ENCODE measurements at places on chromosomes 2 and 18. TPM values are rescaled to one million over a fixed set of nuclear protein-coding genes. Genes with fewer than 3 reads are reported as not detected.

- no peak for ATAC-seq
Observed at GRCh38 chr2:200453853-200454534, 55.9 kb downstream of the KCTD18 start.

Gene PLCD4
- total RNA-seq = 5.7 TPM

Gene MBD2
- 175 TPM for total RNA-seq

Gene SLC11A1
- 3.5 TPM for total RNA-seq

GRCh38 chr2:158134655-158135054, 33.0 kb downstream of the UPP2 start:
- no peak for ATAC-seq

Gene UGT1A10
- total RNA-seq = 6.9 TPM

DNA sequence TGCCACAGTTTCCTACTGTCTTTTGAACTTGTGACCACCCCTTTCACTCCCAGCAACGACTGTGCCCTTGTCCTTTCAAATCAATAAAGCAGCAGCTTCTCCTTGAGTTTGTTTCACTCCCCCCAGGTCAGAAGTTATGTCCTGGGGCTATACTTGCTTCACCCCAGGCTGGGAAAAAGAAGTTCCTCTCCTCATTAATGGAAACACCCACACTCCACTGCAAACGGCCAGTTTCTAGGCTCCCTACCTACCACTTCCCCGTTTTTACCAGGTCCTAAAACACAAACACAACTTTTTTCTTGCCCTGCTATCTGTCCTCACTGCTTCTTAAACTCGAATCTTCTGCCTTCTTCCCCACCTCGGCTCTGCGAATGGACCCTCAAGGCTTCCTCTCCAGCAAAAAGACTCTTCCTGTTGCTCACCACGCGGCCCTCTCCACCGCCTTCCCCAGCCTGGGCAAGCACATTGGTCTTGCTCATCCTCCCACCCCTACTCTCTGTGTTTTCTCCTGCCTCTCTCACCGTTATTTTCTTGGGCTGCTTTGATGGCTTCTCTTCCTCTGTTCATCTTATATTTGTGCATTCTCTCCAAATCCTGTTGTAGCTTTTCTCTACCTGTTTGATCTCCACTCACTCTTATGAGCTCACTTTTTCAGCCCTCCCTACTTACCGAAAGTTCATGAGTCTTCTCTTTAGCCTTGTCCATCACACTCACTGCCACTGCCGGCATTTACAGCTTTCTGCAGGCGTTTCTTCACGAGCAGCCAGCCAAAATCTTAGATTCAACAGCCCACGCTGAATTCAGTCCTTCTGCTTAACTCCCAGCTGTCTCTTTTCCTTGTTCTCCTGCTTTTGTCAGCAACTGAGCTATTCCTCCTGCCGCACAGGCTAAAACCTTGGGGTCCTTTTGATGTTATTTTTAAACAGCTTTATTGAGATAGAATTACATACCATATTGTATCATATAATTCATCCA, 7.0 kb upstream of the SP5 start:
- no peak for ATAC-seq

DNA sequence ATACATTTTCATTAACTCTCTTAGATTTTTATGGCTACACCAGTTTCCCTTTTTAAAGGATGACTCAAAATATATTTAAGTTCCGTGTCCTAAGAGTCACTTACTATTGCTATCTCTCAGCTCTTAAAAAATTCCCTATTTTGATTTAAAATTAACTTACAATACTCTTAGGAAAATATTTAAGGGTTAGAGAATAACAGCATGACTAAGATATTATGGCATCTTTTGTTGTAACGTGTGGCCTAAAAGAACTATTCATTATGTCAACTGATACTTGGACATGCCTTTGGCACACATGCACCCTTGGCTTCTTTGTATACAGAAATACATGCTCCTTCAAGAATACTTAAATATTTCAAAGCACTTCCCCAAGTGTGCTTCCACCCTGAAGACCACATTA, 42.3 kb downstream of the SCN3A start:
- no peak for ATAC-seq

DNA sequence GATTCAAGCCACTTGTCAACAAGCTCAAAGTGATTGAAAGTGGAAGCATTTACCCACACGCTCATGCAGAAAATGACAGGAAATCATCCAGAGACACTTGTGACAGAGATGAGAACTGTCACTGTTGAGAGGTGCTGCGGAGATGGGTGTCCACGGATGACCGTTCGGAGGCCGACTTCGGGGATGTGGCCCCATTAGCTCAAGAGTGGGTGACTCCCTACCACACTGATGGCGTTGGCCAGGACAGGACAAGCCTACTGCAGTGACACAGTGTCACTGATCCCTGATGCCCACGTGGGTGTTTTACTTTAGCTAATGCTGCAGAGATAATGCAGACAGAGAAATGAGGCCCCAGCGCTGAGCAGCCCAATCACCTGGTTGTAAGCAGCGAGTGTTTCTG, 81.5 kb upstream of the YWHAQ start:
- ATAC-seq = no peak

GRCh38 chr18:24427484-24427883, 1.0 kb downstream of the IMPACT start:
- no peak for ATAC-seq

DNA sequence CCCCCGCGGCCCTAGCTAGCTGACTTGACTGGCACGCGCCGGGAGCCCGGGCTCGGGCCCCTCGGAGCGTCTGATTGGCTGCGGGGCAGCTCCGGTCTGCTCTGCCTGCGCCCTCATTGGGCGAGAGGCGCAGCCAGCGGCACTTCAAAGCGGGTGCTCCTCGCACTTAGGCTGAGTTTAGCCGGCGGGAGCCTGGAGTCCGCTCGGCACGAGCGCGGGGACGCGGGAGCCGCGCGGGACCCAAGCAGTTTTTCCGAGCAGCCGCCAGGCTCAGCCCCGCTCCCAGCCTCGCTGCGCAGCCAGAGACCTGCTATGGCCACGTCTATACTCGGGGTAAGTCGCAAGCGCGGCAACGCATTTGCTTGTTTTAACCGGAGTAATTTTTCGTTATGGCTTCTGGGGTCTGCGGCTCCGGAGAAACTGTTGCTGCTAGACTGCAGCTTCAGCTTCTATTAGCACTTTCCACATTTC, at the start of gene SP9:
Gene SP9 (plus strand): TSS at position 174 of the 471 bp plus-strand sequence. CDS start 139 bp downstream, at position 313.
- ATAC-seq = peak; percentile 19

GRCh38 chr2:598058-598802, 79.0 kb downstream of the TMEM18 start:
- ATAC-seq = no peak

Measured in esophagus mucosa (tissue), 1 donor.